Mesenteric fat pad (tissue), 1 donor: ENCODE measurements at places on chromosomes 3 and 15.

DNA sequence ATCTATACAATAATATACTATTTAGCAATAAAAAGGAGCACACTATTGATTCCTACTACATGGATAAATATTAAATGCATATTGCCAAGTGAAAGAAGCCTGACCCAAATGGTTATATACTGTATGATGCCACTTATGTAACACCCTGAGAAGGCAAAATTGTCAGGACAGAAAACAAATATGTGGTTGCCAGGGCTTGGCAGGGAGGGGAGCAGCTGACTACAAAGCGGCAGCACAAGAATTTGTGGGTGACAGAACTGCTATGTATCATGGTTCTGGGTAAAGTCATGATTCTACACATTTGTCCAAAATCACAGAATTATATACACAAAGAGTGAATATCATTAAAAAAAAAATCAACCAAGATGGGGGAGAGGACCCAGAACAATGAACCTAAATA is 22.5 kb downstream of the TBC1D2B start:
- no peak for DNase-seq

DNA sequence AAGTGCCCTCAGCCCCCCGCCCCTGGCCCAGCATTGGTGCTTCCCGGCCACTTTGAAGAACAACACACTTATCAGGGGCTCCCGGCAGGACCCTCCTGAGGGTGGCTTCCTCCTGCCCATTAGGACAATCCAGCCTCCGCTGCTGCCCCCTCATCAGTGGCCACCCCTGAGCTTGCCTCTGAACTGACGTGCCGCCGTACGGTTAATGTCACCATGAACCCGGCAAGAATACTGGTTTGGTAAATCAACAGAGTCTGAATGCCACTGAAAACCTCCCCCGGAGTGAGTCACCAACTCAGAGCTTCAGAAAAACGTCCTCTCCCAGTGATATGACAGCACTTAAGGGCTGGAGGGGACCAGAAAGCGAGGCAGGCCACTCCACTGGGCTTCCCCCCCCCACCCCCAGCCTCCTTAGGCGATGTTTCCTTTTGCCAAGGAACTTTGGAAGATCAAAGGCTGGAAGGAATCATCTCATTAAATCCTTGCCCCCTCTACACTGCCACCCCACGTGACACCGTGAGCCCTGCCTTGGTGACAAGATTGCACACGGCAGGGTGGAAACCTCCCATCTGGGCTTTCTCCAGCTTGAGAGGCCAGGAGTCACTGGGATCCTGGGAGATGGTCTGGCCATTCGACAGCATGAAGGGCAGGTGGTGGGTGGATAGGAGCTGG is 142.1 kb downstream of the NUP210 start:
- no peak for DNase-seq

GRCh38 chr3:16066975-16067374 is 107.5 kb upstream of the GALNT15 start:
- DNase-seq: no peak

GRCh38 chr3:46065294-46065705 is 38.0 kb upstream of the XCR1 start:
- DNase-seq: no peak

- DNase-seq: no peak
These were observed 113.5 kb upstream of the SLC7A14 start for GRCh38 chr3:170699158-170700053.

GRCh38 chr3:146655333-146655996 is 50.3 kb upstream of the PLSCR5 start:
- DNase-seq: no peak

- no peak for DNase-seq
These were observed 98.6 kb upstream of the ETV5 start for GRCh38 chr3:186207515-186207914.

DNA sequence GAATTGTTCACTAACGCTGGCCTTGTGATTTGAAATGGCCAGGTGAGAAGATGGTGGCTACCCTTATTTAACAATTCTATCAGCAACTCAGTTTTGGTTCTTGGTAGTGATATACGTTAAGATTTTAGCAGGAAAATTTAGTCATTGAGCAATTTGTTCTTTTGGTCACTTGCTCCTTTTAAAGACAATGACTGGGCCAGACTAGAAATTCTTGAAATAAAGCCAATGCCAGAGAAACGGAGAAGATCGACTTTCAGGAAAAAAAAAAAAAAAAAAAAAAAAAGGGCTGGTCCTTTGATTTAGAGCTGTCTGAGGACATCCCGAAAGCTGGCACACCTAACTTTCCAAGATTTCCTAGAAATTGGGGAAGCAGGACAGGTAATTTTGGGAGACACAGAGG is 178.5 kb downstream of the FNDC3B start:
- DNase-seq: no peak

DNA sequence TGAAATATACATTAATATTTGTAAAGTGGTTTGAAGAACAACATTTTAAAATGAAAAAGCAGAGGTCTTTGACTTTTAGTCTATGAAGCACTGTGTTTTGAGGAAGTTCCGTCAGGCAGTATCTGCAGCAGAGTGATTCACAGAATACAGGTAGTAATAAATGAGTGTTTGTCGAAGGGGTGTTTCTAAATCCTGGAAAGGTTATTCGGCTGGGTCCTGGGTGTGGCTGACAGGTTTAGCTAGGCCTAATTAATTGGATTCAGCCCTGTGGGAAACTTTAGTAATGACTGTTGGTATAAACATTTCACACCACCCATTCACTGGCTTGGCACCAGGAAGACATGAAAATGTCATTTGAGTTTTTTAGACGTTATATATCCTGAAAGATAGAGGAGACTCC is 51.3 kb downstream of the TIPARP start:
- DNase-seq: no peak

GRCh38 chr3:124584552-124585391 is 145.5 kb upstream of the UMPS start:
- peak; percentile 90 for DNase-seq

DNA sequence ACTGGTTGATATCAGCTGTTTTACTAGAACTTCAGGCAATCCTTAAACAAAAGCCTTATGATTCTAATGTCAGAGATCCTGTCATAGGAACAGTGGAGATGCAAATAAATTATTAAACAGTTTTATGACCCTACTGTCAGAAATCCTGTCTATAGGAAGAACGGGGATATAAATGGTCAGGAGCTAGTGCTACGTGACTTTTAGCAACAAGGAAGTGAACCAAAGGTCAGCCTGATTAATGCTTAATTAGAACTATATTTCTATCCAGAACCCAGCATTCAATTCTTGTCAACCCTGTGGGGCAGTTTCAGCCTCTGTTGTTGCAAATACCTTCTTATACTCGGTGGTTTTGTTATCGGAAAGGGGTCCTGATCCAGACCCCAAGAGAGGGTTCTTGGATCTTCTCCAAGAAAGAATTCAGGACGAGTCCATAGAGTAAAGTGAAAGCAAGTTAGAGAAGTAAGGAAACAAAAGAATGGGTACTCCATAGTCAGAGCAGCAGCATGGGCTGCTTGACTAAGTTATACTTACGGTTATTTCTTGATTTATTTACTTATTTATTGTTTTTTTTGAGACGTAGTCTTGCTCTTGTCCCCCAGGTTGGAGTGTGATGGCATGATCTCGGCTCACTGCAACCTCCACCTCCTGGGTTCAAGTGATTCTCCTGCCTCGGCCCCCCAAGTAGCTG is 59.9 kb upstream of the RNU6-1 start:
- no peak for DNase-seq

DNA sequence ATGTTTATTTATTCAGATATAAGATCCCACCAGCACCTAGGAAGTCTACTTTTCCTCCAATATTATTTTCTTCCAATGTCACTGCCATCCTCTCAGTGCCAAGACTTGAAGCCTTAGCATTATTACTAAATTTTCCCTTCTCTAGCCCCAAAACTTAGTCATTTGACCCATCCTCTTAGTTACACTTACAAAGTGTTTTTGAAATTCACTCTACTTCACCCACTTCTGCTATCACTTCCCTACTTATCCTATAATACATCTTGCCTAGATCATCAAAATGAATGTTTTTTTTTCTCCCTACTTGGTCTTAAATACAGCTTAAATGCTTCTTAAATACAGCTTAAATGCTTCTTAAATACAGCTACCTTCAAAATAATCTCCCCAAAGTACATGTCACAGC is 376.6 kb downstream of the RSL24D1 start:
- no peak for DNase-seq

- DNase-seq: no peak
These were observed 208.3 kb upstream of the UBE2E2 start for GRCh38 chr3:22994781-22995180.

DNA sequence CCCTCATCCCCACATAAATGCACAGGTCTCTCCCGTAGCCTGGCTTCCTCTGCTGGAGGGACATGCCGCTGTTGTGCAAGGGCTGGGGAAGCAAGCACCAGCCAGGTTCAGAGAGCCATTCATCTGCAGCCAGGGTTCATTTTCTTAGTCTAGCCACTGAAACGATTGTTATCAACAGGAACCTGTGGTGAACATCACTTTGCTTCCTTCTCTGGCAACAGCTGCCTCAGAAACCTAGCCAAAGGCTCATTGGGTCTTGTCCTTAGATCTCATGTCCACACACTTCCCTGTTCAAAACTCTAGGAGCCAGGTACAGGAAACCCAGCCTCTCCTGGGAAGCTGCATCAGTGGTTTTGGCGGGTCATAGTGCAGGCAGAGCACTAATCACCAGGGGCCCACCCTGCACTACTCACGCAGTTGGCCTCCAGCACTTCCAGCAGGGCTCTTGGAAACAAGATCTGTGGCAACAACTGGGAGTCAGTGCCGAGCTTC is 47.0 kb downstream of the OXNAD1 start:
- DNase-seq: no peak

GRCh38 chr3:101423984-101424888 is 88.8 kb downstream of the SENP7 start:
- peak; percentile 78 for DNase-seq

GRCh38 chr15:92157666-92158298 is 235.9 kb upstream of the ST8SIA2 start:
- no peak for DNase-seq

- DNase-seq: no peak
These were observed 45.4 kb downstream of the TM4SF4 start for GRCh38 chr3:149519912-149520311.

GRCh38 chr3:114299421-114299820 is 5.6 kb downstream of the TIGIT start:
- DNase-seq: no peak

DNA sequence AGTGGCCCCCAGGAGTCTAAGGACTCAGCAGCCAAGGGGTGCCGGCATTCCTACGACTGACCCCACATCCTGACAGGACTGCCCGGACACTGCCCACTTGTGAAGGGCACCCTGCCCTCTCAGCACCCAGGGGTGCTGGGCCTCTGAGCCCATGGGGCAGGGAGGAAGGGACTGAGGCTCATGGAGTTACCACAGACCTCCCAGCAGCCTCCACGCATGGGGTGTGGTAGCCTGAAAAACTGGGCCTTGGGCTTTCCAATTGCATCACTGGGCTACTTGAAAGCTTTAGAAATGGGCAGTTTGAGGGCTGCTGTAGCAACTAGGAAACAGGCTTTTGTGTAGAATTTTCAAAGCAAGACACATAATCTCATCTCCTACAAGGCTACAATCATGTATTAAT is 13.2 kb downstream of the TKT start:
- DNase-seq: no peak

GRCh38 chr15:33700695-33701303 is 267.5 kb upstream of the CHRM5 start:
- no peak for DNase-seq
